ENCODE measurements at places on chromosomes 7 and 10.

DNA sequence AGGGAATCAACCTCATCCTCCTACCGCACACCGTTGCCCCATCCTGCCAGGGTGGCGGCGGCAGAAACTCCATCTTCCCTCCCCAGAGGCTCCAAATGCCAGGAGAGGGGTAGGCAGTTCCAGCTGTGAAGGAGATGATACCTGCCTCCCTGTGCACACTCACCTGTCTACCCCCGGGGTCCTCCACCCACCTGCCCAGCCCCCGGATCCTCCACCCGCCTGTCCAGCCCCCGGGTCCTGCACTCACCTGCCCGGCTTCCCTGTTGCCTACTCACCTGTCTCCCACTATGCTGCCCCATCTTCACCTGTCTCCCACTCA lies 13.4 kb upstream of the DNAAF5 start:
- no peak for DNase-seq

GRCh38 chr10:15784662-15785300 lies 65.1 kb upstream of the ITGA8 start:
- no peak for DNase-seq

DNA sequence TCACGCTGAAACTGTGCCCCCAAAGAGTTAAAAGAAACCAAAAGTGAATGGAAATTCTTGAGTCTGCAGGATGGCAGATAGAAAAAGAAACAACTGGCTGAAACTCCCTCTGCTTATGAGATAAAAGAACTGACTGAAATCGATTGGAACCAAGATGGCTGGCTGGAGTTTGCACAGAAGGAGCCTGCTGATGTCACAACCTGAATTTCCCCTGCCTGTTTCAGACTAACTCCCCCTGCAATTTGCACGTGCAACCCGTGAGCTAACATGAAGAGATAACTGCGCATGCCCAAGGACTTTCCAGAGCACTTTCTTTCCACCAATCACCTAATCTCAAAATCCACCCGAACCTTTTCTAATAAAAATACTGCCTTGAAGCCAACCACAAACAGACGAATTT lies 435.5 kb downstream of the CALN1 start:
- DNase-seq: no peak

GRCh38 chr10:130227883-130228282 lies 91.7 kb downstream of the GLRX3 start:
- DNase-seq: no peak

GRCh38 chr7:142438235-142438922 lies 180.5 kb upstream of the PRSS58 start:
- no peak for DNase-seq

DNA sequence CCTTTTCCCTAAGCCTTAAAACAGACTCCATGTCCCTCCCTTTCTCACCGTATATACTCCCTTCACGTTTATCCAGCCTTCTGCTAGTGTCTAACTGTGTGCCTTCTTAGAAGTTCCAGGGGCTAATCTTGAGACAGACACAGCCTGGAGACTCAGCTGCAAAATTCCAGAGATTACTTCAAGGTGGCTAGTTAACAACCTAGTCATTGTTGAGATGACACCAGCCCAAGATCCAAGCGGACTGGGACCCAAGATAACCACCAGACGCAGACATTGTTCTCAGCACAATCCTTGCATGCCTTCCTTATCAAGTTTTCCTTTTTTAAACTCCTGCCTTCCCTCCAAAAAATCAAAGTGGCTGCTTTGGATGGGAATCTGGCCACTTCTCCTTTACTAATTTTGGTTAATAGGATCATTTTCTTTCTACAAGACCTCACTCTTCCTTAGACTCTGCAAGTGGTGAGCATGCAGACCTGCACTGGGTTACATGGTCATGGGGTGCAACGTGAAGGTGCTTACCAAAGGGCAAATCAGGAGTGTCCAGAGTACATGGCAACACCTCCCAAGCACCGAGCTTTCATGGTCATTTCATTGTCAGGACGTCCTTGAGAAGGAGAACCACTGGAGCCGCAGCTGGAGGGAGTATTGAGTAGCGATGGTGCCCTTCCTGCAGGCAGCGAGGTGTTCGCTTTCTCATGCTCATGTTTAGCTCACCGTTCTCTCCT lies 69.7 kb downstream of the ANLN start:
- DNase-seq: no peak

DNA sequence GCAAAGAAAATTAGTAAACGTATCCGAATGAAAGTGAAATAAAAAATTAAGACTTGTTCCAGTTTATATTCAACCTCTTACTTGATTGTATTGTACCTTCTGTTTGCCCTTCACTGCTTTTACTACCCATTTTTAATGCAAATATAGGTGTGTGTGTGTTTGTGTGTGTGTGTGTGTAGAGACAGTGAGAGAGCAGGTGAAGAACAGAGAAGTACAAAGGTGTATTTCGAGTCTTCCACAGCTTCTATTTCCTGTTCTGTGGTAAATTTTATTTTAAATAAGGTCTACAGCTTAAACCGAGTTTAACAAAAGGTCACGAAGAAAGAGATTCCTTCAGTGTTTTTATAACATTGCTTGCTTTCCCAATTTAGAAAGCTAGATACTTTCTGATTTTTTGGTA lies 12.7 kb upstream of the SVIL start:
- DNase-seq: no peak

Data from CD8-positive, alpha-beta memory T cell (primary cell).